ENCODE measurements at places on chromosomes 13 and 19. TPM values are rescaled to one million over a fixed set of nuclear protein-coding genes. Genes with fewer than 3 reads are reported as not detected.

TEKTIP1 gene
- 1.7 TPM for total RNA-seq

EFNB2 gene
- total RNA-seq, result 0.40 TPM

PRODH2 gene
- total RNA-seq, result not detected

PLIN4 gene
- 0.08 TPM for total RNA-seq

ZNF793 gene
- total RNA-seq, result 0.62 TPM

ITPKC gene
- total RNA-seq, result 6.5 TPM

GRCh38 chr19:14015524-14016035 is 9.5 kb upstream of the RFX1 start:
- DNase-seq, result peak; percentile 94

GRCh38 chr13:64327505-64328194 is 2902.5 kb downstream of the PCDH9 start:
- DNase-seq, result no peak

DNA sequence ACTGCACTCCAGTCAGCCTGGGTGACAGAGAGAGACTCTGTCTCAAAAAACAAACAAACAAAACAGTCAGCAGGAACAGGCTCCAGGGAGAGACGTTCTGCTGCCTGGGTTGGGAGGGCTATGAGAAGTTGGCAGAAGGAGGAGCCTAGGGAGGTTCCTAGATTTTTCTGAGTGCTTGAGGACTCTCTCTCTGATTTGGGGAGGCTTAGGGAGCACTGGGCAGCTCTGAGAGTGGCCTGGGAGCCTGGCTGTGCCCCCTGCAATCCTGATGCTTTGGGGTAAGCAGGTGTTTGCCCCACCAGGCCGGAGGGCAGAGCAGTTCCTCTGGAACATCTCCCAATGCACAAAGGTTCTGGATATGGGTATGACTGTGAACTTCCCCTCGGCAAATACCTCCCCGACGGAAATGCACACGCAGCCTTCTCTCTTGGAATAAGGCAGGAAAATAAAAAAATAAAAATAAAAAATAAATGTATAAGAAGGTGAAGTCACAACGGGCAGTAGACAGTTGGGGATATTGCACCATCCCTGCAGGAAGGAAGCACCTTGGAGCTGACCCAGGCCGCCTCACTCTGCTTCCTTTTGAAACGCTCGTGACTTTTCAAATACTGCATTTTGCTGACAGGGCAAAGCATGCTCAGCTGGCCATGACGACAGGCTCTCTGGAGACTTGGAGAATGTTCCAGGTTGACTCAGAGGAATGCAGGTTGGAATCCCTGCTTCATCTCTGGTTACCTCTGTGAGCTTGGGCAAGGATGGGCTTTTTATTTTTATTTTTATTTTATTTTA is 26.5 kb upstream of the HOMER3 start:
- DNase-seq, result no peak

DNA sequence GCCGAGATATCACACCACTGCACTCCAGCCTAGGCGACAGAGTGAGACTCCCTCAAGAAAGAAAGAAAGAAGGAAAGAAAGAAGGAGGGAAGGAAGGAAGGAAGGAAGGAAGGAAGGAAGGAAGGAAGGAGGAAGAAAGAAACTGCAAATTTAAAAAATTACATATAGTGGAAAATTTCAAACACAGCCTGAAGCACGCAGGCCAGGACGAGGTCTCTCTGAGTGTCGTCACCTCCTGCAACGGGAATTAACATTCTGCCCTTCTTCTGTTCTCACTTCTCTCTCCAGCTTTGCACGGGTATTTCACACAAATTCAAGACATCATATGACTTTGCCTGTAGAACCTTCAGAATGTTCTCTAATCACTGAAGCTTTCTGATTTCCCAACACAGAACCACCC is 108.2 kb downstream of the GNG7 start:
- peak; percentile 60 for DNase-seq

- DNase-seq, result no peak
Observed at GRCh38 chr19:18419699-18420460, 682 bp downstream of the SSBP4 start.

DNA sequence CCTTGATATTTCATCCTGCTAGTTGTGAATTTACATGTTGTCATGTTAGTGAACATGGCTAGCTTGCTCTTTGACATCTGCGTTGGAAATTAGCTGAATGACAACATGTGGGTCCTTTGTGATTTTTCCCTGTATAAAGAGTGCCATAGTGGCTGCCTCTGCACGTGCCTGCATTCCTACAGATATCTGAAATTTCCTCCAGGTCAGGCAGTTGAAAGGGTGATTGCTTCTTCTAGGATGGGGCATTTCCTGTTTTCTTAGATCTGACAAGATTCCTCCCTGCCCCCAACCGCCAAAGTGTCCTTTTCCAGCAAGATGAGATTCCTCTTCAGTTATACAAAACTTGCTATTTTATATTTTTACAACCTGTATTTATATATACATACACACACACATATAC is 8.8 kb downstream of the ZNF525 start:
- DNase-seq, result no peak

GRCh38 chr13:97072297-97072696 is 78.0 kb upstream of the OXGR1 start:
- DNase-seq, result no peak

DNA sequence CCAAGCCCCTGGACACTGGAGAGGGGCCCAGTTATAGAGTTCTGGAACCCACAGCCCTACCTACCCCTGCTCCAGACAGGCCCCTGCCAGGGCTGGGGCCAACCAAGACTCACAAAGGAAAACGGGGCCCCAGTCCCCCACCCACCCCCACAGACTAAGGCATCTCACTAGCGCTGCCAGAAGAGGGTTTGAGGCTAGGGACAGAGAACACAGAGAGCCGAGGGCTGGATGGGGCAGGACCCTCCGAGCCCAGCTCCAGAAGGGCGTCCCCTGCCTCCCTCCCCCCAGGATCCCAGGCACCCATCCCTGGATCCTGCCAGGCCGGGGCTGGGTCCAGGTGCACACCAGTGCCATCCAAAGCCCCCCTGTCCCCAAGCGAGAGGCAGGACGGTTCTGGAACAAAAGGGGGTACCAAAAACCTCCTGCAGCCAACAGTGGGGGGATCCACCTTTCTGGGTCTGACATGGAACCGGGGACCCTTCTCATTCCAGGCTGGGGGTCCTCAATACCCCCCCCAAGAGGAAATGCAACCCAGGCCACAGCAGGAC is 4.4 kb upstream of the REXO1 start:
- no peak for DNase-seq

- DNase-seq, result no peak
Observed at GRCh38 chr13:39676315-39676876, 20.9 kb downstream of the COG6 start.

DNA sequence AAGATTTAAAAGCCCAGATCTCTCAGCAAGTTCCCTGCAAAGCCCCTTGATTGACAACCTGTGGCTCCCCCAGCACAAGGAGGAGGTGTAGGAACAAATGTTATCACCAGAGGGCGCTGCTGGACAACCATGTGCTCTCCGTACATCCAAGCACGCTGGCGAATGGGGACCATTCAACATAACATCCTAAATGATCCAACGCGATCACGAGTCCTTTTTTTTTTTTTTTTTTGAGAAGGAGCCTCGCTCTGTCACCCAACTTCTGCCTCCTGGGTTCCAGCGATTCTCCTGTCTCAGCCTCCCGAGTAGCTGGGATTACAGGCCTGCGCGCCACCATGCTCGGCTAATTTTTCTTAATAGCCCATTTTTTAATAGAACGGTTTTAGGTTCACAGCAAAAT is 52.0 kb downstream of the NWD1 start:
- DNase-seq, result peak; percentile 16

- no peak for DNase-seq
Observed at GRCh38 chr13:38628554-38628953, 58.3 kb upstream of the FREM2 start.

DNA sequence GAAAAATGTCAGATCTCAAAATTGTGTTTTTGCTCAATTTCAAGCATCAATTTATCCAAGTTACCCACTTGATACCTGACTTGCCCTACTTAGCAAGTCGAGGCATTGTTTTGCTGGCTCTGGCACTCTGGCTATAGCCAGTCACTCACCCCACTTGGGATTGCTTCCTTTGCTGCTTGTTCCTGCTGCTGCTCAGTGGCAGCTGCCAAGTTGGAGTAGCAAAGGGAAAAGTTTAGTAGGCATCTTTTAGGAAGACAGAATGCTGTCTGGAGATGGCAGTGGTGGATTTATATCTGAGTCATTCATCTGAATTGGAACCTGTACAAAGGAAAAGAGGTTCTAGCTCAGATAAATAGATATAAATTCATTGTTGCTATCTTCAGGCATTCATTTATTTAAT is 41.2 kb downstream of the PCCA start:
- no peak for DNase-seq

DNA sequence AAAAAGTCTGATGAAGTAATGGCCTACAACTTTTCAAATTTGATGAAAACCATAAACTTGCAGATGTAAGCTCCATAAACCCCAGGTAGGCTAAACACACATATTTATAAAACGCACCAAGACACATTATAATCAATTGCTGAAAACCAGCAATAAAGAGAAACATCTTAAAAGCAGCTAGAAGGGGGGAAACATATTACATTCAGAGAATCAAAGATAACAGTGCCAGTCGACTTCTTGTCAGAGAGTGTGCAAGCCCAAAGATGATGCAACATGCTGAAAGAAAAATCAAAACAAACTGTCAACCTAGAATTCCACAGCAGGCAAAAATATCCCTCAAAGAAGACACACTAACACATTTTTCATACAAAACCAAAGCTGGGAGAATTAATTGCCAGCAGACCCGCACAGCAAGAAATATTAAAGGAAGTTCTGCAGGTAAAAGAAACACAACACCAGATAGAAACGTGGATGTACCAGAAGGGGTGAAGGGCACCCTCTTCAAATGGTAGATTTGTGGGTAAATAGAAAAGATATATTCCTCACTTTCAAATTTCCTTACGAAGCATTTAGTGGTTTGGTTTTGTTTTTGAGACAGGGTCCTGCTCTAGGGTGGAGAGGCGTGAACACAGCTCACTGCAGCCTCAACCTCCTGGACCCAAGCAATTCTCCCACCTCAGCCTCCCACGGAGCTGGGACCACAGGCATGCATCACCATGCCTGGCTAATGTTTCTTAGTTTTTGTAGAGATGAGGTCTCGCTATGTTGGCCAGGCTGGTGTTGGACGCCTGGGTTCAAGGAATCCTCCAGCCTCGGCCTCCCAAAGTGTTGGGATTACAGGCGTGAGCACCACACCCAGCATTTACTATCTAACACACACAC is 16.5 kb upstream of the ATP1A3 start:
- DNase-seq, result no peak

DNA sequence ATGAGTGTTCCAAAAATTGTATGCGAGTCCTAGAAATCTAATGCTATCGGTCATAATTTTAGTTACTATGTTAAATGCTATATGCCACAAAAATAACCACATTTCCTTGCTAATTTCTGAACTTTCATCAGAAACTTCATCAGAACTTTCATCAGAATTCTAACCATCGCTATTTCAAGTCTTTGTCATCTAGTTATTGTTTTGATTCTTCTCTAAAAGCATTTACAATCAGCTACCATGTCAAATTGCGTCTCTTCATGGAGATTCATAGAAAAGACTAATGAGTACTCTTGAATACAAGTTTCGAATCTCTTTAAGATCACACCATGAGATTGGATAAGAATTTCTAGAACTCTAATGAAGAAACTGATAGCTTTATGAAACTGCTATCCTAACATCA is 52.7 kb upstream of the TM9SF2 start:
- DNase-seq, result no peak

- no peak for DNase-seq
Observed at GRCh38 chr13:29480893-29481525, 114.5 kb downstream of the SLC7A1 start.

DNA sequence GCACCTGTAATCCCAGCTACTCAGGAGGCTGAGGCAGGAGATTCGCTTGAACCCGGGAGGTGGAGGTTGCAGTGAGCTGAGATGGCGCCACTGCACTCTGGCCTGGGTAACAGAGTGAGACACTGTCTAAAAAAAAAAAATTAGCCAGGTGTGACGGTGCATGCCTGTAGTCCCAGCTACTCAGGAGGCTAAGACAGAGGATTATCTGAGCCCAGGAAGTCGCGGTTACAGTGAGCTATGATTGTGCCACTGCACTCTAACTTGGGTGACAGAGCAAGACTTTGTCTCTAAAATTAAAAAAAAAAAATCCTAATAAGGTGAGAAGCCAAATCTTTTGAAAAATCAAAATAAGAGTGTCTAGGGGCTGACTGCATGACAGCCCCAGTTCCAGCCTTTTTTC is 9.7 kb upstream of the CEBPA start:
- DNase-seq, result no peak
